T-helper 9 cell (primary cell): ENCODE measurements at places on chromosomes 5 and 9.

- no peak for DNase-seq
Measured at GRCh38 chr9:107914151-107914550, 424.6 kb upstream of the KLF4 start.

GRCh38 chr5:8184455-8185063 lies 315.6 kb downstream of the MTRR start:
- DNase-seq = peak; percentile 10

GRCh38 chr9:78044886-78045285 lies 13.3 kb upstream of the GNAQ start:
- DNase-seq = no peak

GRCh38 chr9:70581214-70581954 lies 166.9 kb upstream of the KLF9 start:
- no peak for DNase-seq
